ENCODE measurements at places on chromosomes 2 and 18.

DNA sequence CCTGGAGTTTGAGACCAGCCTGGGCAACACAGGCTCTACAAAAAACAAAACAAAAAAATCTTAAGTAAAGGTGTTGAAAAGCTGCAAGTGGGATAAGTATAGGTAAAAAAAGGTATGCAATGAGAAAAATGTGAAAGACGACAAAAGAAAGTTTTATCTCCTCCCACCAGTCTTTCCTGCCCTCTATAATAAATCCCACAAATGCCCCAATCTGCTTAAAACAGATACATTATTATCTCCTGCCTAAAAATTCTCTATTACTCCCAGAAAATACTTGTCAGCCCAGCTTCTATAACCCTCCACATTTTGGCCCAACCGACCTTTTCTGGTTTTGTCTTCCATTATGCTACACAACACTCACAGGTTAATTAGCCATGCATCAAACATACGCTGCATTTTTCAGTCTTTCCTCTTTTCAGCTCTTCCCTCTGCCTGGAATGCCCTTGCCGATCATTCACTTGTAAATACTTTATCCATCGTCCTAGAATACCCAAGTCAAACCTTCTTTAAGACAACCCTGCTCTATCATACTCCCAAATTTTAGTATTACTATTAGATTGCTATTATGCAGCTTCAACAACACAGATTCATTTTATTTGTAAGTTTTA is 10.8 kb downstream of the ASXL2 start:
- DNase-seq = no peak

- DNase-seq = no peak
Observed at GRCh38 chr18:55268628-55269275, 309.5 kb upstream of the CCDC68 start.

- peak; percentile 42 for DNase-seq
Observed at GRCh38 chr18:62717169-62717924, 2.0 kb downstream of the PHLPP1 start.

DNA sequence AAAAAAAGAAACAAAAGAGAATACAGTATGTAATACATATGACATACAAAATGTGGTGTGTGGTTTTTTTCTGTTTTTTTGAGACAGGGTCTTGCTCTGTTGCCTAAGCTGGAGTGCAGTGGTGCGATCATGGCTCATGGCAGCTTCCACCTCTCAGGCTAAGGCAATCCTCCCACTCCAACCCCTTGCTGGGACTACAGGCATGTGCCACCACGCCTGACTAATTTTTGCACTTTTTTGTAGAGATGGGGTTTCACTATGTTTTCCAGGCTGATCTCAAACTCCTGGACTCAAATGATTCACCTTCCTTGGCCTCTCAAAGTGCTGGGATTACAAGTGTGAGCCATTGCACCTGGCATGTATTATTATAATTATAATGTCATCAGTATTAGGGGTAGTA is 38.9 kb downstream of the DHX57 start:
- DNase-seq = no peak

DNA sequence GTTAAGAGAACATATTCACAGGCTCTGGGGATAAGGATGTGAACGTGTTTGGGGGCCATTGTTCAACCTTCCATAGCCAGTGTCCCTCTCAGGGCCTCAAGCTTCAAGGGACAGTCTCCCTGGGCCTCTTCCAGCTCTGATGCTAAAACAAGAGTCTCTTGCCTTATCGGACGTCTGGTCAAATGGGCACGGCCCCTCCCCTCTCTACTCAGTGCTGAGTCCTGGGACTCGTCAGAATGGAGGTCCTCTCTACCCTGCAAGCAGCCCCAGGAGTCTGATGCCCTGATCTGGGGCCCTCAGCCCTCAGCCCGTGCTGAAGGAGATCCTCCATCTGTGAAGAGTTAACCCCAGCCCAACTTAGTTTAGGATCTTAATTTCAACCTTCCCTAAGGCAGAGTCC is 198.2 kb downstream of the ZFP36L2 start:
- DNase-seq = no peak

DNA sequence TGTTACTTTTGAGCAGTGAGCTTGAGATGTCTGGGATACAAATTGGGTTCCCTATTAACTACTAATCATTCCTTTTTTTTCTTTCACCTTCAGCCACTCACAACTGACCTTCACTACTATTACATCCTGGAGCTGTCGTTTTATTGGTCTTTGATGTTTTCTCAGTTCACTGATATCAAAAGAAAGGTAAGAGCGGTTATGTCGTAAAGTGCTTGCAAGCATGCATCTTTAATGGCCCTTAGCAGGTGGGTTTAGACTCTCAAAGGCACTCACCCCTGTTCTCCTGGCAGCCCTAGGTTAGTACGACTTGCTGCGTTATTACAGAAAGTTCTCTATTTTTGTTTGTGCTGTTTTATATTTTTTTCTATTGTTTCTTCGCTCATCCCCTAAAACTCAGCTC is 107.6 kb upstream of the NOSTRIN start:
- DNase-seq = no peak
